ENCODE measurements at places on chromosomes 7 and 10.

DNA sequence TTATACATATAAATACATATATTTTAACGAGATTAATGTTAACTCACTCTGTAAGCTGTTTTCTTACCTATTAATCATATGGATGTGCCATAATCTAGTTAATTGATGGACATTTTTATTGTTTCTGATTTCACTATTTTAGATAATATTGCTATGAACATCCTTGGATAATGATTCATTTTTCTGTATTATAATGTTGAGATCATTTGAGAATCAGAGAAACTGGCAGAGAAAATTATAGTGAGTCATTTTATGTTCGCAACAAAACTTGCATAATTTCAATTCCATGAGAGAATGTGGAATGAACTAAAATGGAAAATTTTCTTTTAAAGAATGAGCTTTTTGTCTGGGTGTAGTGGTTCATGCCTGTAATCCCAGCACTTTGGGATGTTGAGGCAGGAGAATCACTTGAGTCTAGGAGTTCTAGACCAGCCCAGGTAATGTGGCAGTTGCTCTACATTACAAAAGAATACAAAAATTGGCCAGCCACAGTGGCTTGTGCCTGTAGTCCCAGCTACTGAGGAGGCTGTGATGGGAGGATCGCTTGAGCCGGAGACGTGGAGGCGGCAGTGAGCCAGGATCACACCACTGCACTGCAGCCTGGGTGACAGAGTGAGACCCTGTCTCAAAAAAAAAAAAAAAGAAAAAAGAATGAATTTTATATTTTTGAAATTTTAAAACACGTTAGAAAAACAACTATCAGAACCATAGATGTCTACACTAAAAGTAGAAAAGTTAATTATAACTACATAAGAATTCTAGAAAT, 40.5 kb downstream of the PAPSS2 start:
- no peak for DNase-seq

DNA sequence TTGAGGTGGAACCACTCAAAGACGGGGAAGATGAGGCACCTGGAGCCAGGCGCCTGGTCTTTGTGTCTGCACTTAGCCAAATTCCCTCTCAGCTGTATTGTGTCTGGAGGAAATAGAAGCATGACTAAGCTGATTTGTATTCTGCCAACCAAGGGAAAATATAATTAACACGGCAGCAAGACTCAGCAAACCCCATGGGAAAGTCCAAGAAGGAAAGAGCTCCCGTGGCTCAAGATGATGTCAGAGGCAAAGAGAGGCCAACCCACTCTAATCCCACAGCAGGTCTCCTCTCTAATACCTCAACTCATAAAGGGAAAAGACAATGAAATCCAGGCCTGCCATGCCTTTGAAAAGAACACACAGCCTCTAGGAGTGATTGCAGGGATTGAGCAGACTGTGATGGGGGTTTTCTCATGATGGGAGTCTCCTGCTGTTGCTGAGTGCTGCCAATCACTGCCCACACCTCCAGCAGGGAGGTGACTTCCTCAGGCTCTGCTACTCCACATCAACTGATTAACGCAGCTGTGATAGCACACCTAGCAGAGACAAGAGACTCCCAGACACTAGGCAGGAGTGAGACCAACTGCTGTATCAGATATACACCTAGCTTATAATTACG, 255.5 kb upstream of the C7orf33 start:
- DNase-seq, result no peak

- no peak for DNase-seq
Measured at GRCh38 chr10:21464134-21464533, 61.3 kb downstream of the SKIDA1 start.

DNA sequence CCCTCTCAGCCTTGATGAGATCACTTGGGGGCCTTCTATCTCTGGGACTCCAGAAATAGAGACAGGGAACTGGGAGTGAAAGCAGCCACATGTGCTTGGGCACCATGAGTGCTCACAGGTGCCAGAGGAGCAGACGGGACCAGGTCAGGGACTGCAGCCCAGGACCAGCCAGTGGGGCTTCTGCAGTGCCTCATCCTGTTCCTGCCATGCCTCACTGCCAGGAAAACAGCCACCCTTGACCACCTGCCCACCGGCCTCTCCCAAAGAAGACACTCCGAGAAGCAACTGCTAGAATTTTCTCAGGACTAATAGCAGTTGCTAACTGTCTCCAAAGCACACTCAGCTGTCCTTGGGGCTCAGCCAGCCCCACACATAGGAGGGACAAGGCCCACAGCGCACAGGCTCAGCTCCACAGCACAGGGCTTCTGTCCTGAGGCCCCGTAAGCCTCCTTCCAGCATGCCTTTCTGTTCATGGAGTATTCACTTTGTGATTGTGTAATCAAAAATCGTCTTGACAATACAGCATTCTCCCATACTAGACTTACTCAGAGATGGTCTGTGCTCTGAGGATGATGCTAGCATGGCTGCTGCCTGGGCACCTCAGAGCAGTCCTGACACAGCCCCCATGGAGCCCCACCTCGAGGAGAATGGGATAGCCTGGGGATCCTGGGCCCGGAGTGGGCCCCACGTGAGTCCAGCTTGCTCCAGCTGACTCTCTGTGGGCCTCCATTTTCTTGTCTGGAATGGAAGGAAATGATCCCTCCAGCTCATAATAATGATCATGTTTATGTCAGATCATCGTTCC, 115.7 kb upstream of the RET start:
- DNase-seq, result no peak

DNA sequence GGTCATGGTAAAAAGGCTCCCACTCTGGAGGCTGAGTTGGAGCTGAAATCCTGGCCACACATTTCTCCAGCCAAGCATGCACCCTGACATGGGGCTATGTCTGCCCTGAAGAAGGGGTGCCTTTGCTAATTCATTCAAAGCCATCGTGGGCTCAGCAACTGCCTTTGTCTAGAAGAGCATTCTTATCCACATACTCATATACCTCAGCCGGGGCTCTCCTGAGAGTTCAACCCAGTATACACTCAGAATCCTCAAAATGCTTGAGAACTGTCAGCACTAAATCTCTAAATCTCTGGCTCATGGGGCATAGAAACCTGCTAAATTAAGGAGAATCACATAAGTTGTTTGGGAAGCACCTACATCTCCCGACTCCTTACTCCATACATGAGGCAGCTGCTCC, 89.3 kb downstream of the MRPL32 start:
- DNase-seq, result no peak

Data from activated CD8-positive, alpha-beta memory T cell treated with anti-CD3 and anti-CD28 coated beads for 48 hours (primary cell).